ENCODE measurements at places on chromosomes 1 and 21.

- DNase-seq, result no peak
Measured at GRCh38 chr1:62185677-62186076, 9.0 kb upstream of the L1TD1 start.

DNA sequence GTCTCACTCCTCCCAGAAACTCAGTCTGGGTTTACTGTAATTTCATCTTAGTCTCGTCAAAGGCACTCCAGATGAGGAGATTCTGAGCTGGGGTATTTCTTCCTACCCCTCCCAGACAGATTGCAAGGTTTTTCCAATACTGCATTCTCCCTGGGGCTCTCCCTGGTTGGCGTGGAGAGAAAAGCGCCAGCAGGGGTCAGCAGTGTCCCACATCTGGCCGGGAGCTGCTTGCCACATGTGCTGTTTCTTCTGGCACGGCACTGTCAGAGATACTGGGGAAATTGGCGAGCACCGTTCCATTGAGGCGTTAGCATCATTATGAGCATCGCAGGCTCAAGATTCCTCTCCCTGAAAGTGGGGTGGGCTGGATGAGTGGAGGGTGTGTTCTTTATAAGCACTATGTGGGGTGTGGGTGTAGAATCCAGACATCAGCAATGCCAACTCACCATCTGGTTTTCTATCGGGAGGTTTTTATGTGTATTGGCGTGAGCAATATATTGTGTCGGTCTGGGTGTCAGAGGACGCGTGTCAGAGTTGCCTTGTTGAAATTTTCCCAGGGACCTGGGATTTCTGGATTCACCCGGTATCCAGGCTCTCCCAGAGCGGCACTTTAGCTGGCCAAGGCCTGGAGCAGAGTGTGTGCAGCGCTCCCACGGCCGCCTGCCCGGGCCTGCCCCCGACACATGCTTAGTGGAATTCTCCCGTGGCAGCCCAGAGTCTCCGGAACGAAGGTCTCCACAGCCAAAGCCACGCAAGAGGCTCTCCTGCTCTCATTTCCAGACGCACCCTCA lies 8.0 kb upstream of the NAV1 start:
- DNase-seq, result no peak

DNA sequence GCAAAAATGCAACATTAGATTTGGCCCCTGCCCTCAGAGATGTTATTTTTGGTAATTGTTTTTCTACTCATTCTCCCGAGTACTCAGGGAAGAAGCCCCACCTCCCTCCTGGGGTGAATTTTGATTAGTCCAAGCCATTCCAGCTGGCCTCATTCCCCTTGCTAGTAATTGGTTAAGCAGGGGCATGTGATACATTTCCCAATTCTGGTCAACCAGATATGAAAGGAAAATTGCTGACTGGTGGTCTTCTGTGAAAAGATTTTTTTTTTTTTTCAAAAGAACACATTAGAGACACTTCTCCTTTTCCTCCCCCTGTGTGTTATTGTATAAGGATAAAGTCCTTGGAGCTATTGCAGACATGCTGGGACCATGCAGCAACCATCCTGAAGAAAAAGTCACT lies 71.1 kb upstream of the AKT3 start:
- no peak for DNase-seq

GRCh38 chr1:214946615-214947014 lies 135.9 kb upstream of the KCNK2 start:
- DNase-seq, result no peak

GRCh38 chr21:33540711-33541104 lies 1.2 kb downstream of the GART start:
- DNase-seq, result no peak

- no peak for DNase-seq
Measured at GRCh38 chr21:40622531-40622930, 224.4 kb downstream of the DSCAM start.

GRCh38 chr1:177281901-177282300 lies 111.1 kb downstream of the BRINP2 start:
- no peak for DNase-seq

DNA sequence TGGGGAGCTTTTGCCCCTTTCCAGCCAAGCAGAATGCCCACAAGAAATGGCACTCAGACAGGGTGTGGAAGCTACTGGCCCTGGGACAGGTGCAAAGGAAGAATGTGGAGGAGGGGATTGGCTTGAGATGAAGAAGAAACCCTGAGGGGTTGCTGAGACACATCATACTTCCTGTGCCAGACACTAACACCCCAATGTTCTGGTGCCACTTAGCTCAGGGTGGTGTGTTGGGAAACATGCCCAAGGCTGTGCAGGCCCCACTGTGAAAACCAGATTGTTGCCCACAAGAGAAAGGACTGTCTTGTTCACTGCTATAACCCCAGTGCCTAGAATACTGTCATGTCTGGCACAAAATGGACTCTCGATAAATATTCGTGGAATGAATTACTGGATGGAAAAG lies 9.9 kb upstream of the PAQR6 start:
- DNase-seq, result no peak

DNA sequence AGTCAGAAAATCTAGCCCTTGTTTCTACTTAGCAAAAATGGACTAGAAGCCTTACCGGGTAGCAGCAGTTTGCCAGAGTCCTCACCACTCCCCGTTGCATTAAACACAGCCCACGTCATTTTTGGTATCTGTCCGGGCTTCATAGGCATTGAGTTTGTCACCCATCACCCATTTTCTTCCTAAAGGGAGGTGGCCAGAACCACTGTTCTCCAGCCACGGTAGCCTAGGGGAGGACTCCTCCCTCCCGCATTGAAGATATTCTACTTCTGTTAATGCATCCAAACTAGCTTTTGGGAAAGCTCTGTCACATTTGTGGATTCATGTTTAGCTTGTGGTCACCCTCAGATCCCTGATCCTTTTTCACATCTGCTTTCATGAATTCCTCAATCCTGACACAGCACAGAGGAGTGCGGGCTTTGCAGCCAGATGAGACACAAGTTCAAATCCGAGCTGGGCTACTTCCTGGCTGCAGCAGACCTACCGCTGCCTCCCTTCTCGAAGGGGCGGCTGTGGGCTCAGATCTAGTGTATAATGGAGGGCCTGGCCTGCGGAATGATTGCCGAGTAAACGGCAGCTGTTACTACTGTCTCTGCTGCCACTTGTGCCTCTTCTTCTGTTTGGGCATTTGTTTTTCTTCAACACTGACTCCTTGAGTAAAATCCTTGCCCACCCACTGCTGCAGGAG lies 63.2 kb upstream of the EFHD2 start:
- no peak for DNase-seq

DNA sequence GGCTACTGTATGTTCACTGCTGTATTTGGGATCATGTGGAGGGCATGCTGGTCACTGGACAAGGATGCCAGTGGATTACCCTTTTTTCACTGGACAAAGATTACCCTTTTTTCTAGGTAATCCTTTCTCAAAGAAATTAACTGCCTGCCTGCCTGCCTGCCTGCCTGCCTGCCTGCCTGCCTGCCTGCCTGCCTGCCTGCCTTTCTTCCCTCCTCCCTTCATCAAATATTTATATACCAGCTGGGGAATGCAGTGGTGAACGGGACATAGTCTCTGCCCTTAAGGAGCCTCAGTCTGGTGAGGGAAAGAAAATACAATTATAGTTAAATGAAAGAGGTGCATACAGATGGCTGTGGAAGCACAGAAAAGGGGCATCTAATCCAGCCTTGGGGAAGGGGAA lies 85.0 kb downstream of the PGM1 start:
- DNase-seq, result no peak

DNA sequence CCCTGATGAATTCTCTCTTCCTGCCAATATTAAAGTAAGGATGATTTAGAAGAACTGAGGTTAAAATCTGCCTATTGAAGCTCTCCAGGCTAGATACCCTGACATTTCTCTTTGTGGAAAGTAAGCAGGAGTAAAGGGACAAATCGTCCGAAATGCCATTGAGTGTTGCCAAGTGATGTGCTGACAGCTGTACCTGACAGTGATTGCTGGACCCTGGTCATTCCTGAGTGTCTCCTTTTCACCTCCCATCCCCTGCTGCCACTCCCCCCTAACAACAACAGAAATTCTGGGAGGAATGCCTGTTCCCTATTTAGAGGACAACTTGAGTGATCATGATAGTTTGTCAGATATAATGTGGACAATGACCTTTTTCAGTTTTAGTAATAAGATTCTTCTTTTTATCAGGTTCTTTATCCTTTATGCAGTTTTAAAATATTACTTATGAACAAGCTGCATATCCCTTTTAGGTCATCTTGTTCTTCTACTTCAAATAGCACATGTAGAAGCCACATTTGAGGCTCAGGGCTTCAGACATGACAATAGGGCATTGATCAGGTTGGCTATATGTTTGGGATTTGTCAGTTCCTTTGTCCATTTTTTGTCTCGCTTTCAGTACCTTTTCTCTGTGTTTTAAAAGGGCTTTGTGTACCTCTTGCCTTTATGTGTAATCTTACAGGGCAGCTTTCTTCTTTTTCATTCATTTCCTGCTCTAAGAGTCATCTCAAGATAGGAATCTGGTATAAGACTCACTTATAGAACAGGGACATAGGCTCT lies 56.0 kb downstream of the ITSN1 start:
- no peak for DNase-seq

DNA sequence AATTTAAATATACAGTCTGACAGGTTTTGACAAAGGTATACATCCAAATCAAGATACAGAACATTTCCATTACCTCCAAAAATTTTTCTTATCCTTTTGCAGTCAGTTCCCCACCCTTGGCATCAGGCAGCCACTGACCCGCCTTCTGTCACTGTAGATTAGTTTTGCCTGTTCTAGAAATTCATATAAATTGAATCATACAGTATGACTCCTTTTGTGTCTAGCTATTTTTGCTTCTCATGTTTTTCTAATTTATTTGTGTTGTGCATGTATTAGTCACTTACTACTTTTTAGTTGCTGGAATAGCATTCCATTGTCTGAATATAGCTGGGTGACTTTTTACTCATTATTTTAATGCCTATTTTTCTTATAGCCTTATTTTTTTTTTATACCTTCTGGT lies 3.8 kb downstream of the UTP25 start:
- DNase-seq, result no peak

DNA sequence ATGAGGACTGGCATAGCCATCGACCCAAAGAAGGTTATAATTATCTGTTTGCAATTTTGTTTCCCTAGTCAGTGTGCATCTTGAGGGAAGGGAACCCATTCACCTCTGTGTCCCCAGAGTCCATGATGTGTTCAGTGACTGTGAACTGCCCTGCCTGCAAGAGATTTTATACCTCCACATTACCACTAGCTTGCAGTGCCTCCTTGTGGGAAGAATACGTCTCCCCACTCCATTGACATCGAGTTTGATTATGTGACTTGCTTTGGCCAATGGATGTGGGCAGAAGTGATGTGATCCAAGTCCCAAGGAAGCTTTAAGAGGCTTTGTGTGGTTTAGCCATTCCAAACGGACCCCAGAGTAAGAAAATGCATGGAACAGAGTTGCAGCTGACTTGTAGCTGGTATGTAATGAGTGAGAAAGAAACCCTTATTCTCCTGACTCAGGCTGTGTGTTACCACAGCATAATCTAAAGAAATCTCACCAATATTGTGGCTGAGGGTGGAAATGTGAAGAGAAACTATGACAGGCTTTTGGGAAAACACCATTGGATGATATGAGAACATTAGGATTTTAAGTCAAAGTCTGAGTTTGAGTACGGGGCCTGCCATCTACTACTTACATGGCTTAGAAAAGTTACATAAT lies 47.8 kb upstream of the NRDC start:
- no peak for DNase-seq

DNA sequence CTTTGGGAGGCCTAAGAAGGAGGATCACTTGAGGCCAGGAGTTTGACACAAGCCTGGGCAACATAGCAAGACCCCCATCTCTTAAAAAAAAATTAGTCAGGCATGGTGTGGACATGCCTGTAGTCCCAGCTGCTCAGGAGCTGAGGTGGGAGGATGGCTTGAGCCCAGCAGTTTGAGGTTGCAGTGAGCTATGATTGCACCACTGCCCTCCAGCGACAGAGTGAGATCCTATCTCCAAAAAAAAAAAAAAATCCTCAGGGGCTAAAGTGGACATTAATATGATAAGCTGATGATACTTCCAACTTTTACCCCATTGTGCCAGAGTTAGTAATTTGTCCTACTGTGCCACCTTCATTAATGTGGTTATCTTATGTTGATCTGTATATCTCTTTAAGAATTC lies 327.8 kb upstream of the FMN2 start:
- no peak for DNase-seq

DNA sequence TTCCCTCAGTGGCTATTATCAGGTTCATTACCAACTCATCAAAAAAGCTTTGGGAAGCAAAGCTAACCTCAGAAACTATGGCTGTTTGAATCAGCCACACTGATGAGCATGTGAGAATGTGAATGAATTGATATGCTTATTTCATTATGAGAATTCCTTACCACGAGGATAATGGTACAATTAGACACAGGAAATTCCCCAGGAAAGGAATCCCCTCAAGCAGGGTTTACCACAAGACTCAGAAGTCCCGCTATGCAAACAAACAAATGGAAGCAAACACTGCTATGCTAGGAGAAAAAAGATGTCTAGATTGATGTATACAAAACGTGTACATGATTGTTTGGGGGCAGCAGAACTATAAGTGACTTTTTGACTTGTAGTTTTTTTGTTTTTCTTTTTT lies 205.0 kb downstream of the HMCN1 start:
- no peak for DNase-seq

- DNase-seq, result no peak
Measured at GRCh38 chr1:115082949-115083348, 6.4 kb downstream of the TSPAN2 start.

DNA sequence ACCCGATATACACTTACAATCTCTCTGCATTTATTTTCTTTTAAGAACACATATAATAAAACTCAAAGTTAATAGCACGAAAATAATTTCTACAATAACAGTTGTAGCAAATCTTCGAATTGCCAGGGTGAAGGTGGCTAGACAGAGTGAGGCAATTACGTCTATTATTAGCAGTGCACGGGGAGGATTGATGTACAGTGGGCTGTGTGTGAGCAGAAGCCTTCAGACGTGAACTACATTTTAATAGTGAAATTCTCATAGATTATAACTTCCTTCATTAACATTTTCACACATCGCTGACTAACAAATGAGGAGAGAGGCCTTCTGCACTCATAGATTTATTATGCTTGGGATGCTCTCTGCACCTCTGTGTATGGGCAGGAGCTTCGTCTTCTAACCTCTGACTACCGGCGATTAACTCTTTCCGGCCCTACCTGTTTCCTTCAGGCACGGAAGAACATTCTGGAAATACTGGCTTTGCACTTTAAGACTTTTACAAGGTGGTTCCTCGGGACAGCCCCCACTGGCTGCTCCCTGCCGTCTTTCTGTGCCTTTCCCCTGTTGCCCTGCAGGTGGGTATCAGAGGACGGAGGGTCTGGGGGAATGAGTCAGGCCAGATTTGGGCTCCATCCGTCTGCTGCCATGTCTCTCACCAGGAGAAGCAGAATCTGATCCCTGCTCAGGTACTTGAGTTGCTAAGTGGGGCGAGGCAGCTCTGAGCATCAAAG lies 200.5 kb downstream of the CAMTA1 start:
- DNase-seq, result no peak

GRCh38 chr1:179103999-179104398 lies 22.1 kb downstream of the TOR3A start:
- no peak for DNase-seq

- no peak for DNase-seq
Measured at GRCh38 chr1:77925518-77925917, 37.1 kb downstream of the NEXN start.

Data from effector CD8-positive, alpha-beta T cell (primary cell).